Fibroblast of skin of right quadriceps (primary cell): ENCODE measurements at places on chromosomes 2 and 18.

DNA sequence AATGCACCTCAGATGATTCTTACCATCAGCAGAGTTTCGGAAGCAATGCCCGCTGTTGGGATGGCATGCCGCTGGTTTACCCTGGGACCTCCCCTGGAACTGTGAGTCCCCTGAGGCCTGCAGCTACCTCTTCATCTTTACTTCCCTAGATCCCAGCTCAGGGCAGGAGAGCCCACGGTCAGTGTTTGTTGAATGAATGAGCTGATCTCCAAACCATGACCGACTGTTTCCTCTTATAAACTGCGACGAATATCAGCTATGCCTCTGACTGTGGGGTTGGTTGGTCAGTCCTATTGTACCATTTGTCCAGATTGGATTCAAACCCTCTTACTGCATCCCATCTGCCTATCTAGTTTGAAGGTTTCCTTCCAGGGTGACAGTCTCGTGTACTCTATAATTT, 64.4 kb downstream of the DDX1 start:
- DNase-seq, result no peak

DNA sequence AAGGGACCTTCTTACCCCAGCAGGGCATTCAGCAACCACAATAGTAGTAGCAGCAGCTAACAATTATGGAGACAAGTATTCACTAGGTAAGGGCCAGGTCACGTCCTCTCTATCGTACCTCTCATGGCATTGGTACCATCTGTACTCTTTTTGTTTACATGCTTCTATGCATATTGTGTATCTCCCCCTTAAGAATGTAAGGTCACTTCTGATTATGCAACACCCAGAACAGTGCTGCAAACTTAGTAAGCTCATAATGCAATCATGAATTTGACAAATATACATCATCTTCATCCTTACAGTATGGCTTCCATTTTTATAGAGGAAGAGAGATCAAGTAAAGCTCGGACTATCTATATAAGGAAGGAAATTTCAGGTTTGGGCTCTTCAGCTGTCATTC, 46.1 kb downstream of the SPRED2 start:
- DNase-seq, result no peak

DNA sequence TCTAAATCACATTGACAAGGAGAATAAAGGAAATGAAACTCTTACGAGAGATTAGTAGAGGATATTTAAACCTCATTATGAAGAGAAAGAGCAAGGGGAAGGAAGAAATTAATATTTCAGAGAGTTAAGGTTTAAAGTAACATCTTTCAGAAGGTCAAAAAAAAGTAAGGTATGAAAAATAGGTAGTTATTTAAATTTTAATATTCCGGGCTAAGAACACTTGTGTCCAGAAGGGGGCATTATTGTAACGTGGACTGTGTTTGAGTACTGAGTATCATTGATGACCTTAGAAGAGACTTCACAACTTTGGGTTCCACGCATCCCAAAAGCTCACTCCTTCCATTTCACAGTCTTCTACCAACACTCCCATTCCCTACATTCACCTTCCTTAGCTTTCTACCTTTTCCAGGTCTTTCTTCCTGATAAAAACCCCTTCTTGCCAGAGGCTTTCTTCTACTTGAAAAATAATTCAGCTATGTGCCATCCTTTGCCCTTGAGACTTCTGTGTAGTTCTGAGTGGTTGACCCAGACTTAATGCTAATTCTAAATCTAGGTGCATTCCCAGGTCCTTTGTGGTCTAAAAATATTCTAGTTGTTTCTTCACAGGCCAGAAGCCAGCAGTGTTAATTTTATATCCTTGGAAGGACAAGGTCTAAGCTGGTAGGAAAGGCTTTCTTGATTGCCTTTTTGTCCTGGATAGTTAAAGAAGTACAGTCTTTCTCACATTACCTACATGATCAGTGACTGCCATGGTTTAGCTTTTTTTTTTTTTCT, 16.5 kb downstream of the DYNC1I2 start:
- peak; percentile 24 for DNase-seq

GRCh38 chr2:65576861-65577601, 144.6 kb upstream of the SPRED2 start:
- peak; percentile 96 for DNase-seq

GRCh38 chr18:11808001-11808855, 43.0 kb upstream of the CHMP1B start:
- peak; percentile 61 for DNase-seq

- no peak for DNase-seq
Measured at GRCh38 chr2:106122157-106122556, 71.9 kb downstream of the UXS1 start.

- DNase-seq, result no peak
Measured at GRCh38 chr2:240208631-240209211, 68.3 kb upstream of the OTOS start.

DNA sequence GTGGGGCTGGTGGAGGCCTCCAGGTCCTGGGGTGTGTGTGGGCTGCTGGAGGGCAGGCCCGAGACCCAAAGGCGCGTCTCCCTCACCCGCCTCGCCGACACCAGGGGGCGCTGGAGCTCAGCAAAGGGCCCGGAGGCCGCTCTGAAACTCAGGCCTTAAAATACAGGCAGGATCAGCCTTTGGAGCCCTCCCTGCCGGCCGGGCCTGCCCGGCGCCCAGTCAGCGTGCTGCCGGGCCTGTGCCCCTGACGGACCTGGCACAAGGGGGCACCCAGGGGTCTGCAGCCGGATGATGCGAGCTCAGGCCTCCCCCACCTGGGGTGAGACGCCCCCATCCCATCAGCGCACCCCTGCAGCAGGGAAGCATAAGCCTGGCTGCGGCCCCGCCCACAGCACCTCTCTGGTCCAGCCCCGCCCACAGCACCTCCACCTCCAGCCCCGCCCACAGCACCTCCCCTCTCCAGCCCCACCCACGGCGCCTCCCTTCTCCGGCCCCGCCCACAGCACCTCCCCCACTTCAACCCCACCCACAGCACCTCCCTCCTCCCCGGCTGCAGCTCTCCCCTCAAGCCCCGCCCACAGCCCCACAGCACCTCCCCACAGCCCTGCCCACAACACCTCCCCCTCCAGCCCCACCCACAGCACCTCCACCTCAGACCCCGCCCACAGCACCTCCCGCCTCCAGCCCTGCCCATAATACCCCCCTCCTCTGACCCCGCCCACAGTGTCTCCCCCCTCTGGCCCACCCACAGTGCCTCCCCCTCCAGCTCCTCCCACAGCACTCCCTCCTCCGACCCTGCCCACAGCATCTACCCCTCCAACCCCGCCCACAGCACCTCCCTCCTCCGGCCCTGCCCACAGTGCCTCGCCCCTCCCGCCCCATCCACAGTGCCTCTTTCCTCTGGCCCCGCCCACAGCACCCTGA, 92.8 kb upstream of the OTOS start:
- DNase-seq, result peak; percentile 61

GRCh38 chr2:36493306-36493705, 104.7 kb downstream of the FEZ2 start:
- no peak for DNase-seq

DNA sequence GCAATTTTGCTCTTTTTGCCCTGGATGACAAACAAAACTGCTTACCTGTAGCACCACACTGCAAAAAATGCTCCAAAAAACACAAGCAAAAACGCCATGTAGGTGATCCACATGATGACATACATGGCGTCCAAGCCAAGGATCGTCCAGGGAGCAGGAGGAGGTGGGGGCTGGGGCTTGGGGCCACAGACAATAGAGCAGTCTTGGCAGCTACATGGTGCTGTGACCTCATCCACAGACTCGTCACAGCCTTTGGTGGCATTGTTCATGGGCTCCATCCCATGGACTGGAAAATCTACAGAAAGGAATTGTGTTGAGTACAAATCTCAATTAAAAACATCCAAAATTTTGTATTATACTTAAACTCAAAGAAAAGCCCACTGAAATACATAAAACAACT, 26.1 kb downstream of the NPC1 start:
- DNase-seq, result no peak

DNA sequence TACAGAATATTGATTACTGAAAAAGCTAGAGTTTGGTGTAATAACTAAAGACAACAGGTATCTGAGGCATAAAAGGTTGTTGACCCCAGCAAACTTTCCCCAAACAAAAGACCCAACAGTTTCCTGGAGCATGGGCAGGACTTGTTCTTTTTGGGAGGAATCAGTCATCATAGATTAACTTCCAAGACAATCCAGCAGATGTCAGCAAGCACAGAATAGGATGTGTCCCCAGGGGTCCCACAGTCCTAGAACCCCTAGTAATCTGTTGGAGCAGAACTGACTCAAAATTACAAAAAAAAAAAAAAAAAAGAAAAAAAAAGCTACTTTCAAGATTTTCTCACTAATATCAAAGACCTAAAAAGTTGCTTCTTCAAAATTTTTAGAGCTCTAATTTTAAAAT, 564.7 kb upstream of the SLC39A10 start:
- DNase-seq, result no peak

- no peak for DNase-seq
Measured at GRCh38 chr2:221272729-221273128, 299.4 kb downstream of the EPHA4 start.

- DNase-seq, result no peak
Measured at GRCh38 chr18:13493079-13493478, 233.3 kb downstream of the FAM210A start.

DNA sequence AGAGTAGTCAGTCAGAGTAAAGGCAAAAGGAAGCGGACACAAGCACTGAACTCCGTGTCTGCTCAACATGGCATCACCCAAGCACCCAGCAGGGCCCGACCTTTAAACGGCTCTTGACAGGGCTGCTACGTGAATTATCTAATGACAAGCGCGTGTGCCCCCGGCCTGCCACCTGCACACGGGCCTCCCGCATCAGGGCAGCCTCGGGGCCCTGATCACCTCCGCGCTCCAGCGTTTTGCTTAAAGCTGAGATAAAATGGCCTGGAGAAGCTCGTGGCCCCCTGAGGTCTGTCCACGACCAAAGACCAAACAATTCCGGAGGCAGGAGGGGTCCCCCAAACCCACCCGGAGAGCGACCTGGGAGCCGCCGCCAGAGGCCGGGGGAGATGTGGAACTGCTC, 376 bp downstream of the NDUFA10 start:
- no peak for DNase-seq

DNA sequence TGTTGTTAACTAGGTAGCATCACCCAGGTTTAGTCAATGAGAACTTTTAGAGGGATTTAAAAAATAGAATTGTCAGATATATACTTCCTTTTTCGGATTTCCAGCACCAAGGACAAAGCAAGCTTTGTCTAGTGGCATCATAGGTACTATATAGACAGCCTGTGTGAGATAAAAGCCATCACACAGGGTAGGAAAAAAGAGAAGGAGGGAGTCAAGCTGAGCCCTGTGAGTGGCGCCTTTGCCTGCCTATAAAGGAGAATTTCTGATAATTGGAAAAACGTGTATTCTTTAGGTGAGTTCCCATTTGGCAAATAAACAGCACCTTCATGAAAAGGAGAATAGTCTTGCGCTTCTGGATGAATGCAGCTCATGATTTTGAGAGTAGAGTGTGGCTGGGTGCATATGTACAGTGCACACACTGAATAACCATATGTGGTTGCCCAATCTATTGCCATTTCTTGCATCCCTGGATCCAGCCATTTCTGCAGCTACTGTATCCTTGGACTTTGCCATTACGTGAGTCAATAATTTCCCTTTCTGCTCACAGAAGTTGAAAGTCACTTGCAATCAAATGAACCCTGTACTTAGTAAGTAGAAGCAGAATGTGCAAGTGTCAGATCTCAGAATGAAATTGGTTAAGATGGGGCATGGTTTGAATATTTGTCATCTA, 559.9 kb upstream of the MEX3C start:
- DNase-seq, result no peak

GRCh38 chr2:62284980-62285379, 89.1 kb downstream of the B3GNT2 start:
- no peak for DNase-seq

- DNase-seq, result peak; percentile 3
Measured at GRCh38 chr2:208407667-208408066, 1.1 kb downstream of the PTH2R start.

GRCh38 chr2:173986805-173987204, 21.6 kb upstream of the SP3 start:
- DNase-seq, result no peak

DNA sequence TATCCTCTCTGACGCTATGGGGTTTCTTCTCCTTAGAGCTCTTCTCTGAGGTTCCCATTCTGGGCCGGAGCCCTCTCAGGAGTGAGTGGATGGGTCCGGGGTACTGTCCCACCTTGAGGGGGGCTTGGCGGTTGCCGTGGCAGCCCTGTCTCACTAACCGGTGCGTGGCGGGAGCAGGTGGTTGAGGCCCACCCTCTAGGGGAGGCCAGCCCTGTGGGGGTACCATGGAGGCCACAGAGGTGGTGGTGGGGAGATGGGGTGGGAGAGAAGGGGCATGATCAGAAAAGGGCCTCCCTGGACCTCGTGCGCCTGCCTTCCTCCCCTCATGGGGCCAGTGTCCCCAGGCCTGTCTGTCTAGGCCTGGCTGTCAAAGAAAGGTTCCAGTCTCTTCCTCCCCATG, 22.3 kb downstream of the IGFBP5 start:
- DNase-seq, result no peak

- DNase-seq, result peak; percentile 88
Measured at GRCh38 chr2:201231781-201232466, 28.4 kb upstream of the CASP8 start.

DNA sequence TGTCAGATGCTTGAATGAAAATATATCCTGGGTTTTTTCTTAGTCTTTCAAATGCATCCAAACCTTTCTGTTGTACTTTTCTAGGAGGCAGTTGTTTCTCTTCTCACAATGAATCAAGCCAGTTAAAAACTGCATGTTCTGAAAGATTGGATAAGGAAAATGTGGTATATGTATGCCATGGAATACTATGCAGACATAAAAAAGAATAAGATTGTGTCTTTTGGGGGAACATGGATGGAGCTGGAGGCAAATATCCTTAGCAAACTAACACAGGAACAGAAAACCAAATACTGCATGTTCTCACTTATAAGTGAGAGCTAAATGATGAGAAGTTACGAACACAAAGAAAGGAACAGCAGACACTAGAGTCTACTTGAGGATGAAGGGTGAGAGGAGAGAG, 51.7 kb upstream of the MAPK4 start:
- DNase-seq, result no peak

GRCh38 chr2:215620528-215620927, 184.7 kb upstream of the FN1 start:
- no peak for DNase-seq

GRCh38 chr2:142347751-142348150, 216.9 kb upstream of the LRP1B start:
- no peak for DNase-seq

- peak; percentile 67 for DNase-seq
Measured at GRCh38 chr2:165067643-165068486, 112.5 kb upstream of the SLC38A11 start.

DNA sequence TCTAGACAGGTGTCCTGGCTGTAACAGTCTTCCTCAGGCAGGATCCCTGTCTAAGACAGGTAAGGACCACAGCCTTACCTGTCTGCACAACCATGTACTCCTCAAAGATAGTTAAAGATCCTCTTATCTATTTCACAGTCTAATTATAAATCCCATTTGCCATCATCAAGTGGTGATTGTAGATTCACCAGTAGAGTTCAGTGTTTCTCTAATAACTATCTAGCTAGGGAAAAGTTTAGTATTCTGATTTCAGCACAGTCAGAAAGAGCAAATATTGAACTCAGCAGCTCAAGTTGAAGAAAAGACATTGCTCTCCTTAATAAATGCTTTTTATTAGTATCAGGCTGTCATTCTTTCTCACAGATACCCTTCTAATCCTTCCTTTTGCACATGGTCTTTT, 1305.5 kb upstream of the NXPH2 start:
- DNase-seq, result peak; percentile 1
